ENCODE measurements at places on chromosomes 3 and 15.

- no peak for DNase-seq
Measured at GRCh38 chr3:156530980-156531379, 23.9 kb downstream of the SSR3 start.

DNA sequence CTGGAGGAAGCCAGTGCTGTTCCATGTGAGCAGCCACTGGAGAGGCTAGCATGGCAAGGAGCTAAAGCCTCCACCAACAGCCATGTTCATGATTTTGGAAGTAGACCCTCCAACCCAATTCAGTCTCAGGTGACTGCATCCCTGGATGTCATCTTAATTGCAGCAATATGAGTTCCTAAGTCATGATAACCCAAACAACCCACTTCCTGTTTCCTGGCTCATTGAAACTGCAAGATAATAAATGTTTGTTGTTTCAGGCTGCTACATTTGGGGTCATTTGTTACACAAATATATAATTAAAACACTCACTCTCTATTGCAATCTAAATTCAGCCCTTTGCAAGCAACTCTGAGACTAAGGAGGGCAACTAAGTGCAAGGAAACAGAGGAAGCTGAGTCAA lies 62.4 kb upstream of the SLC24A5 start:
- DNase-seq: no peak

- no peak for DNase-seq
Measured at GRCh38 chr15:99720533-99720932, 12.7 kb downstream of the LYSMD4 start.

GRCh38 chr3:177889161-177889560 lies 647.1 kb upstream of the KCNMB2 start:
- no peak for DNase-seq

- no peak for DNase-seq
Measured at GRCh38 chr3:150899141-150899540, 6.1 kb downstream of the MINDY4B start.

GRCh38 chr3:94064243-94064860 lies 1.5 kb downstream of the NSUN3 start:
- DNase-seq: no peak

GRCh38 chr3:169992781-169993180 lies 26.2 kb downstream of the SEC62 start:
- no peak for DNase-seq

- DNase-seq: no peak
Measured at GRCh38 chr15:72113347-72114031, 4.5 kb downstream of the MYO9A start.

DNA sequence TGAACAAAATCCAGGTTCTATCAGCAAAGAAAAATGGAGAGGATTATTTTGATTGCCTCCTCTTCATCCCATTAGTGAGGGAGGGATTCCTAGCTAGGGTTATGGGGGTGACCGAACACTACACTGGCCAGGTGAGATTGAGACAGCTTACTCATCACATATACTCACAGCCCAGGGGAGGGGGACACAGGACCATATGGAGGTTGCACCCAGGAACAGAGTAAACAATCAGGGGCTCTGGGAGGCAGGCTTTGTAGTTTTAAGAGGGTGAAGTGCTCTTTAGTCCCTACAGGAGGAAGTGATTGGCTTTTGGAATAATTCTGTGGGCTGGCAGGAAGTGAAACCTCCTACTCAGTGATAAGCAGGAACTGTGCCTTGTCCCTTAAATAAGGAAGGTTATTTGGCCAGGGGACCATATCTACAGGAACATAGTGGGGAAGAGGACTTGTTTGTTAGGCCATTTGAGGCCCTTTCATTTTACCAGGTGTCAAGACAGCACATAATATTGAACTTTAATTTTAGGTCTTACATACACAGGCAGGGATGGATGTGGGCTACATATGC lies 17.5 kb upstream of the KCTD6 start:
- DNase-seq: no peak

DNA sequence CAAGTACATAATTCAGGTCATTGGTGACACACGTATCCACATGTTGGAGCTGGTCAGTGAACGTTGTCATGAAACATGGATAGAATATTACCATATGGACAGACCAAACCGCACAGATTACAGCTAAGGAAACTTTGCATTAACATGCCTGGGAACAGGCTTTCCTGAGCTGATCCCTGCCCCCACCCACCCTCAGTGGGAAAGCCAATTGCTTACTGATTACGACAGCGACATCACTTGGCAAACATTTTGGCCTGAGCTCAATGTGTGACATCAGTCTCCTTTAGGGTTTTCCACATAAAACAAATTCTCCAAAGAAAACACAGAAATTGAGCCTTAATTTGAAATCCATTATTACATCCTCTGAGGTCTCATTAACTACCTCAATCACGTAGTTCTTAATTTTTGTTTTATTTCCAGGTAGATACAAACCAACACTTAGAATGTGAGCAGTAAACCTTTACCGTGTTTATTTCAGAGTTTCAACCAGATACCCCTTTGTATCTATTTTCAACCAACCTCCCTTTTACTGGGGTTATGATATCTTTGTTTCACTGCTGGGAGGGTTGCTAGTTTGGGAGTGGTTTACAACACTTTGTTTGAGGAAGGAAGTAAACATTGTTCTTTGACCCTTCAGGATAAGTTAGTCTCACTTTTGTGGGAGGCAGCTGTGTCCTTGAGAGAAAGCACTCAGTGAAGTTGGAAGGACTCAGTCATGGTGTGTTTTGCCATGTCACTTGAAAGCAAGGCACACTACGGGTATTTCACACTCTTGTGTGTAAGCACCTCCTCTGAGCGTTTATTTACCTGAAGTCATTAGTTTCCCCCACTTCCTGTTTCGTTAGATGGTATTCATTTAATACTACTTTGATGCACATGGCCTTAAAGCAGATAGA lies 103.1 kb downstream of the CMSS1 start:
- DNase-seq: peak; percentile 8

DNA sequence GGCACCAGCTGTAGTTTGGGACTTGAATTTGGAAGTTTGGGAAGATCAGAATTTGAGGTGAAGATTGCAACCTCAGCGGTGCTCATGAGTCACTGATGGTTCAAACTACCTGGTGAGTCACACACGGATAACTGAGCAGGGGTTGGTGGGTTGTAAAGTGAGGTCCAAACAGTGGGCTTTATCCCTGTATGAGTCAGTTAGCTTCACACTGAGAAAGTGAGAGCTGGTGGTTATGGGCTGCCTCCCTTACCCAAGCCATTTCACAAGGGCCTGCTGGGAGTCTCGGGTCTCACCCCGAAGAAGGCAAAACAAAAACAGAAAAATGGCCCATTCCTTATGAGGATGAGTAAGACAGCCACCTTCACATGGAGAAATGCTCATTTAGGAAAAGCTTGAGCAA lies 77.0 kb downstream of the ITGA11 start:
- peak; percentile 65 for DNase-seq

DNA sequence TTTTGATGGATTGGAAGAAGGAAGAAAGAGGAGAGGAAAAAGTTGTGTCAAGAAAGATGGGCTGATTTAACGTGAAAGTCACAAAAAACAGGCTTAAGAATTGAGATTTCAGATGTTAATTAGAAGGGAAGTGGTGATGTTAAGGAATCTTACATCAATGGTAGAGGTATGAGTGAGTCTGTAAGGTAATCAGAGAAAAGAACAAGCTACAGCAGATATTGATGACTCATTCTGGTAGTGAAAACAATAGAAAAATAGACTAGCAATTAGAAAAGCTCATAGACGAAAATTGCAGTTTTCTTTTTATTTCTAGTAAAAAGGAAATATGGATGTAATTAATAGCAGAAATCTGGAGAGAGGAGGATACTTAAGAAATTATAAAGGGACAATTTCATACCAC lies 559.6 kb downstream of the MCTP2 start:
- no peak for DNase-seq

- no peak for DNase-seq
Measured at GRCh38 chr3:124269619-124270018, 277.7 kb upstream of the ROPN1 start.

- peak; percentile 7 for DNase-seq
Measured at GRCh38 chr3:107432013-107432515, 54.8 kb downstream of the CCDC54 start.

- no peak for DNase-seq
Measured at GRCh38 chr3:14949126-14949525, 1.7 kb downstream of the NR2C2 start.

DNA sequence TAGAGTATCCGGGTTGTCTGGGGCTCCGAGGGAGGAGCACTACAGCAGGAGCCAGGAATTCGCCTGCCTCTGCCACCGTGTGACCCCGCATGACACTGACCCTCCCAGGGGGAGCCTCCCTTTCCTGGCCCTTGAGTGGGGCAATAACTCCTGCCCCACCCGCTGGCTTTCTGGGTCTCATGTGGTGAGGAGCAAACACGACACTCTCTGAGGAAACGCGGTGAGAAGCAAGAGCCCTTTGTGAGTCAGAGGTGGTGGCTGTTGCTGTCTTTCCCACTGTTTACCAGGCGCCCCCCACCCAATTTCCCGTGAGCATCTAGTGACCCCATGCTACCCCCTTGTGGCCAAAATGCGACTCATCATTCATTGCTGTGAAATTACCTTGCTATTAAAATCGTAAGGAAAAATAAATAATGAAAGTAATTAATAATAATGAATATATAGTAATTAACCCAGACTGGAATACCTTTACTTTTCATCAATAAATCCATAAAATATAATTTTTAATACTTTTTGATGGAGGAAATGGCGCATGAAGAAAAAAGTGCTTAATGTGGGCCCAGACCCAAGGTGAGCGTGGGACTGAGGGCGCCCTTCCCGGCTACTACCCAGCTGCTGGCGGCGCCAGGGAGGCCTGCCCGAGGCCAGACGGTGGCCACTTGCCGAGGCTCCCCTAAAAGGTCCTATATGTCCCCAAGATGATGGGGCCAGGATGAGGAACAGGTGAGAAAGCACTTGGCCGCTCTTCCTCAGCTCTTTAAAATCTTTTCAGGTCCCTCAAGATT lies 29.3 kb downstream of the CCNL1 start:
- DNase-seq: peak; percentile 52

- no peak for DNase-seq
Measured at GRCh38 chr15:71273731-71274447, 158.6 kb downstream of the THSD4 start.

DNA sequence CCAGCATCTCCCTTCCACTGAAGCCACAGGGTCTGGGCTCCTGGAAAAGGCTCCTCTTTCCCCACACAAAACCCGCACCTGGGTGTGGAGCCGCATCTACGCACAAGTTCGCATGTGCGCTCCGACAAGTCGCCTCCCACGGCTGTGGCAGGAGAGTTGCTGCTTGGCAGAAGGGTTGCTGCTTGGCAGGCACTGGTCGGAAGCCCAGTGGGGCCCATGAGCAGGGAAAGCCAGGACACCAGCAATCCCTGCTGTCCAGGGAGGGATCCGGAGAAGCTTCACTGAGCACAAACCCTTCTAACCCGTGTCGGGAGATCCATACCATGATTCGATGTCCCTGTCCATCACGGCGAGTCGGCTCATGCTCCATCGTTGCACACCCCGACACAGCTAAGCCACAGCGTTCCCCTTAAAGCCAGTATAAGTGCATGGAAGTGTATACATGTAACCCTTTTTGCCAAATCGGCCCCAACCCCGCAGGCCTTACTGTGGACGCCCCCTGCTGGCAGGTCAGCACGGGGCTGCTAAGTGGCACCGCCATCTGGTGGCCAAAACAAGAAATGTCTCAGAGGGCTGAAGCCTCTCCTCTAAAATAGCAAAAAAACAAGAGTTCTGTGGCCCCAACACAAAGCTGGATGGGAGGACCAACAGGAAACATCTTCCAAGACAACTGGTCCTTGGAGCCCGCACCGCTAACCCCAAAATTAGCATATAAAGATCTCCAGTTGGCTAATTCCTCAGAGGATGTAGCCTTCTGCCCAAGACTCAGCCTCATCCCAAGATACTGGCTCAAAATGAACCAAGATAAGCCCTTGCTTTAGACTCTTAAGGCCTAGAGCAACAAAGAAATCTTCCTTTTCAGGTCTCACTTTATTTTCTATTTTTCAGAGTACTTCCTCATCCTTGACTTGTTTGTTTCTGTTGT lies 8.3 kb downstream of the ANKRD63 start:
- peak; percentile 84 for DNase-seq

DNA sequence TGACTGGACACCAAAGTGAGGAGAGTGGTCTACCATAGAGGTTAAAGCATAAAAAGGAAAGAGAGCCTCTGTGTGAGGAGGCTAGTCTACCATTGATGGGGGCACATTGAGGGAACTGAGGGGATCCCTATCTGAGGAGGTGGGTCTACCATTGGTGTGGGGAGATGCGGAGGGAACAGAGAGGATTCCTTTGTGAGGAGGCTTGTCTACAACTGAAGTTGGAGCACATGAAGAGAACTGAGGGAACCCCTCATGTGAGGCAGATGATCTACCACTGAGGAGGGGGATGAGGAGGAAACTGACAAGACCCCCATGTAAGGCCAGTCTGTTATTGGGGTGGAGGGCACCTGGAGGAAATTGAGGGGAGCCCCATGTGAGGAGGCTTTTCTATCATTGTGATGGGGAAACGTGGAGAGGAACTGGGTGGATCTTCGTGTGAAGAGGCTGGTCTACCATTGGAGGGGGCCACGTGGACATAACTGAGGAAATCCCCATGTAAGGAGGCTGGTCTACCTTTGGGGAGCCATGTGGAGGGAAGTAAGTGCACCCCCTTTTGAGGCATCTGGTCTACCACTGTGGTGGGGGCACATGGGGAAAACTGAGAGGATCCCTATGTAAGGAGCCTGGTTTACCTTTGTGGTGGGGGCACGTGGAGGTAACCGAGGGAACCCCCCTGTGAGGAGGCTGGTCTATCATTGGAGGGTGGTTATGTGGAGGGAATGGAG lies 160.1 kb downstream of the FBLN2 start:
- DNase-seq: no peak

- no peak for DNase-seq
Measured at GRCh38 chr3:78048698-78049097, 1008.8 kb downstream of the ROBO2 start.

GRCh38 chr3:30263238-30263924 lies 343.0 kb upstream of the TGFBR2 start:
- no peak for DNase-seq

DNA sequence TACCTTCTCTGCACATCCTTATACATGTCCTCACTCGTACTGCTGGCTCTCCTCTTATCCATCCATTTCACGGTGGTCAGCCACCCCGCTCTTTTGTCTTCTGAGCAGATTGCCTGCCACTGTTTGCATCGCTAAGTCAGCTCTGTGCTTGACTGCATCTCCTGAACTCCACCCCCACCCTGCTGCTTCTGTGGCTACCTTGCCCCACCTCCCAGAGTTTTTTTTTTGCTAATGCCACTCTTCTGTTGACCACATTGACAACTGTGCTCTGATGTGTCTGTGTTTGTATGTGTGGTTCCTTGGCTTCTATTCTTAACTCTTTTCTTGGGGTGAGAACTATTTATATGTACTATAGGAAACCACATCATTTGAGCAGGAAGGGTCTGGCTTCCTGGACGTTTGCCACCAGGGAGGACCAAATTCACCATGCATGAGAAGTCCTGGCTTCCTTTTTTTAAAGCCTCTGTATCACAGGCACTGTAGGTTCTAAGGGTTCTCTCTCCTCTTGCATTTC lies 12.8 kb upstream of the MTMR10 start:
- no peak for DNase-seq
